ENCODE measurements at places on chromosomes 11 and 22.

DNA sequence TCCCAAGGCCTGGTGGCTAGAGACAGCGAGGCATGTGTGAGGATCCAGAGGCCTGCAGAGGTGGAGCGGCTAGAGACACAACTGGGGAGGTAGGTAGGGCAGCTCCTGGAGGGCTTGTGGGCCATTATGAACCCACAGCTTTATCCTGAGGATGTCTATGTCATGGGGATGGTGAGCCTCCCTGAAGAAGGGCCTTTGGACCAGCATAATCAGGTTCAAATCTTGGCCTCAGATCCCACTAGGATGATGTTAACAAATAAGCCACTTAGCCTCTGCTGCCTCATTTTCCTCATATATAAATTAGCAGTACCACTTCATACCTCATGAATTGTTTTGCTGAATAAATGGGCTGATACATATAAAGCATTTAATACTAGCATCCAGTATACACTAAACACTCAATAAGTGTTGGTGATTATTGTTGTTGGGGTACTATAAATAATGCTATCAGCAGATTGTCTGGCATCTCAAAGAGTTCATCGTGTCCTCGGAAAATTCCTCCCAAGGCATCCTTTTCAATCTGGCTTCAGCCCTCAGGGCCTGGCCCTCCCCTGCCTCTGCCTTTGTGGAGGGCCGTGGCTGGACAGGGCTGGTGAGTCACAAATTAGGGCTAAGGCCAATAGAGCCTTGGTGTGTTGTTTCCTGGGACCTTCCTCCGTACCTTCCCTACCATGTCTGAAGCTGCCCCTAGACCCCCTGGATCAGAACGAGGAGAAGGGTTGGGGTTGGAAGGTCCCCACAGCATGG, 30.9 kb upstream of the LRRC32 start:
- no peak for DNase-seq

- no peak for DNase-seq
Observed at GRCh38 chr11:81787584-81788049, 946.0 kb downstream of the FAM181B start.

DNA sequence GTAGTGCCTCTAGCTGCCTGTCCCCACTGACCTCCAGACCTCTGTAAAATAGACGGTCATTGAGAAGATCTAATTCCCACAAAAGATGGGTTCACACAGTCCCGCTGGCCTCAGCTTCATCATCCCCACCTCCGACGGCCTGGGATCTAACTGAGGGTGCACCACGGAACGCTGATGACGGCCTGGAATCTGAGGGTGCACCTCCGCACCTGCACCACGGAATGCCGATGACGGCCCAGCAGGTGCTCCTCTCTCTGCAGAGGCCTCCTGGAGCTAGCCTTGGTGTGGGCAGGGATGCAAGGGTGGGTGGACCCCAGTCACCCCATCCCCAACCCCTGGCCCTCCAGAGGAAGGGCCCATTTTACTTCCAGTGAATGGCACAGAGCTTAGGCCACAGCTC, 77.3 kb downstream of the PHF21B start:
- no peak for DNase-seq

GRCh38 chr22:45867118-45867905, 109.7 kb downstream of the WNT7B start:
- no peak for DNase-seq

- peak; percentile 66 for DNase-seq
Observed at GRCh38 chr22:32265882-32266767, 11.0 kb upstream of the SLC5A4 start.

- DNase-seq, result no peak
Observed at GRCh38 chr22:40414838-40415505, 44.6 kb downstream of the SGSM3 start.

GRCh38 chr11:130531061-130531460, 82.6 kb downstream of the ADAMTS15 start:
- DNase-seq, result no peak

DNA sequence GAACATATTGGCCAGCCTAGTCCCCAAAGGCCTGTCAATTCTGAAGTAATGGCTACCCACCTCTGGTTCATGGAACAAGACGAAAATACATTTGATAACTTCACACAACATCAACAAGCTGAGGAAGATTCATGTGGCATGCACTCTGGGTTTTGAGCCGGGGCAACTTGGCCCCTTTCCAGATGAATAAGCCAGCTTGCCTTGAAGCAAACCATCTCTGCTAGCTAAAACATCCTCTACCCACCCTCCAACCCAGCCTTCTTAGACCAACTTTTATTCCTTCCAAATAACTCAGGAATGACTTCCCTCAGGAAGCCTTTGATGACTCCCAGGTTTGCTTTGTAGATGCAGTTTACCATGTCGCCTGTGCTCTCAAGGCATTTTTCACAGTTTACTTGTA, 94.4 kb downstream of the SLC1A2 start:
- DNase-seq, result no peak

GRCh38 chr11:26742966-26743365, 21.1 kb upstream of the SLC5A12 start:
- no peak for DNase-seq
